ENCODE measurements at places on chromosomes 12 and 14.

DNA sequence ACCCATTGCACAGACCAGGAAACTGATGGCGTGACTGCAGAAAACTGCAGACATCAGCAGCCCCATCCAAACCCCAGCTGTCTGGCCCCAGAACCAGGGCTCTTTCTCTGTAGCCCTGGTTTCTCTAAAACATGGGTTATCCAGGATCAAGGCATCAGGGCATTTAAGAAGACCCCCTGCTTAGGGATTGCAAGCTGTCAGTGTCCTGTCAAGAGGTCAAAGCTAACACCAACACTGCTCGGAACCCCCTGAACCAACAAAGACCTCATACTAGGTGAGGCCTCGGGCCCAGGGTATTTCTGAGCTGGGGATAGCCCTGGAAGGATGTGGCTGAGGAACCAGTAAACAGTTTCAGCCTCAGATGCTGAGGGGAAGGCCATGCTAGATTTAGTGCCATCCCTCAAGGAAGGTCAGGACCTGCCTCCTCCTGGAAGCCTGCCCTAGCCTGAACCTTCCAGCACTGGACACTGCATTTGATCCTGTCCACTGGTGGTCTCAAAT, 39.2 kb downstream of the BCL11B start:
- DNase-seq: no peak

DNA sequence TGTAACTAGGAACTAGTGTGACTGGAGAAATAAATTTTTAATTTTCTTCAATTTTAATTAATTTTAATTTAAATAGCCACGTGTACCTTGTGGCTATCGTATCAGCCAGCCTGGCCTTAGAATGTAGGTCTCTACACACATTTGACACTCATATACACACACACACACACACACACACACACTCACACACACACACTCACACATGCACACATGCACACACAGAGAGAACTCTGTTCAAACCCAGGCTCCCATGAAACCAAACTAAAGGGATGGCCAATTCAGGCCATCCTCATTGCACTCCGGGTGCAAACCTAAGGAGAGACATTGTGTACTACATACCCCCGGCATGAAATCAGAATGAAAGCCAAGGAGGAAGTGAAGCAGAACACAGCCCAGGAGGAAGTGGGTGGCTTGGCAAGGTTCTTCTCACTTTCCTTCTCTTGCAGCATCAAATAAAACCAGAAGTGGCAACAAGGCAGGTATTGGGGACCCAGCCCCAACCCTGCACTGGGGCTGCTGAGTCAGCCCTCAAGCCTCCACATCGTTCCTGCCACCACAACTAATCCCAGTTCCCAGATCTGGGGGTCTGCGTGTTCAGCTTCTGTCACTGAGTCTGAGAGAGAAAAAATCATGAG, 26.2 kb upstream of the CHPT1 start:
- DNase-seq: peak; percentile 6

GRCh38 chr14:102688290-102688689, 89.0 kb upstream of the TRAF3 start:
- DNase-seq: no peak

DNA sequence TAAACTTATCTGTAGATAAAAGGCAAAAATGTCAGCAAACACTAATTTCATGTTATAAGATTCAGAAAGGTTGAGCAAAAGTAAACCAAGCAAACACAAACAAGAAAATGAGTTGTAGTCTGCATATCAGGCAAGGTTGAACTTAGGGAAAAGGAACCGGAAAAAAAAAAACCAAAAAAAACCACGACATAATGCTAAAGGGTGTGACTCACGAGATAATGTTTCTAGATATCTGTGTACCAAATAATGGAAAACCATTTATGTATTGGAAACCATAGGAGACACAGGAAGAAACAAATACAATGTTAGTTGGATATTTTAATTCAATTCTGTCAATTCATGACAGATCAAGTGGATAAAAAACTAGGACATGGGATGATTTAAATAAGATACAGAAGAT, 60.5 kb downstream of the GPATCH2L start:
- no peak for DNase-seq

DNA sequence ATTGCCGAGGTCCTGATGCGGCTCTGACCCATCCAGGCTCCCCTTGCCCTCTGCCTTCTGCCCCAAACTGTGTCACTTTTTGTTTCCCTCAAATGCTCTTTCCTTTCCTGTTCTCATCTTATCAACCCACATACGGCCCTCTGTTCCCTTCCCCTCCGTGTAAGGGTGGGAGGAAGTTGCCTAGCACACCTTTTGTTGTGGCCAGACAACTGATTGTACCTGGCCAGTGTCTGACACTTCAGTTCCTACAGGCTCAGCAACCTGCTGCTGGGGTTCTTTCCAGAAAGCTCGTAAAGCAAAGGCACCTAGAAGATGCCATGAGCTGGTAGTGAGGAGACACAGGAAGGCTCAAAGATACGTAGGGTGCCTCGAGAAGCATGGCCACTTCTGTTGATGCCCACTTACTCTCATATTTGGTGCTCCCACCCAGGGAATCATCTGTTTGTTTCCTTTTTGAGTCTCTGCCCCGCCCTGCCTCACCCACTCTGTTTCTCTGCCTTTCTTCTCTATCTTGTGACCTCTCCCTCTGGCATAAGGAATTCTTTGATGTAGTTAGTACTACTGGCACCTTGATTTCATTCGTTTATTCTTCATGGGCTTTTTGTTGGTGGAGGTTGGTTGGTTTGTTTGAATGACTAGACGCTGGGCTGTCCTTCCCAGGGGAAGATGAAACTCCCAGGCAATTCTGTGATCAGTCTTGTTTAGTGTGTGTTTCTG, 152.4 kb upstream of the FKBP4 start:
- DNase-seq: no peak

GRCh38 chr12:123229051-123229450, 3.9 kb downstream of the MPHOSPH9 start:
- no peak for DNase-seq

- DNase-seq: no peak
These were observed 196.2 kb downstream of the SLC38A4 start for GRCh38 chr12:46629331-46630229.

- no peak for DNase-seq
These were observed 13.5 kb downstream of the TCL1A start for GRCh38 chr14:95700221-95700976.

- DNase-seq: no peak
These were observed 596.7 kb downstream of the SLC6A15 start for GRCh38 chr12:84315926-84316325.

GRCh38 chr12:75908961-75909605, 122.5 kb downstream of the PHLDA1 start:
- DNase-seq: no peak

DNA sequence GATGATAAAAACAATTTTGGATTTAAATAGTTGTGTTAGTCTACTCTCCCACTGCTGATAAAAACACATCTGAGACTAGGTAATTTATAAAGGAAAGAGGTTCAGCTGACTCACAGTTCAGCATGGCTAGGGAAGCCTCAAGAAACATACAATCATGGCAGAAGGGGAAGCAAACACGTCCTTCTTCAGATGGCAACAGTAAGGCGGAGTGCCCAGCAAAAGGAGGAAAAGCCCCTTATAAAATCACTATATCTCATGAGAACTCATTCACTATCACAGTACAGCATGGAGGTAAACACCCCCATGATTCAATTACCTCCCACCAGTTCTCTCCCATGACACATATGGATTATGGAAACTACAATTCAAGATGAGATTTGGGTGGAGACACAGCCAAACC, 632.1 kb downstream of the SLC16A7 start:
- DNase-seq: no peak

DNA sequence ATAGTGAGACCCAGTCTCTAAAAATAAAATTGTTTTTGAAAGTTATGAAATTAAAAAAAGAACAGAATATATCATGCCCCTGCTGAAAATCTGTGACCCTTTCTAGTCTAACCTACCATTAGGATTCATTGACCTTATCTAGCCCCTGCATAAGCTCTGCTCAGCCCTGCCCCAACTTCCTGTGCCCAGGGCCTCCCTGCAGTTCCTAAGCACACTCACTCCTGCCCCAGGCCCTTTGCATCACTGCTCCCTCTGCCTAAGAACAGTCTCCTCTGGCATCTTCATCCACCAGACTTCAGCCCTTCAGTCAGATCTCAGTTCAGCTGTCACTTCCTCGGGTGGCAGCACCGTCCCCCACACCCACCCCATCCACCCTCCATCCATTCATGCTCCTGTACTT, 55.4 kb downstream of the SCARB1 start:
- DNase-seq: no peak

- no peak for DNase-seq
These were observed 150.3 kb upstream of the PTPRQ start for GRCh38 chr12:80293759-80294158.

DNA sequence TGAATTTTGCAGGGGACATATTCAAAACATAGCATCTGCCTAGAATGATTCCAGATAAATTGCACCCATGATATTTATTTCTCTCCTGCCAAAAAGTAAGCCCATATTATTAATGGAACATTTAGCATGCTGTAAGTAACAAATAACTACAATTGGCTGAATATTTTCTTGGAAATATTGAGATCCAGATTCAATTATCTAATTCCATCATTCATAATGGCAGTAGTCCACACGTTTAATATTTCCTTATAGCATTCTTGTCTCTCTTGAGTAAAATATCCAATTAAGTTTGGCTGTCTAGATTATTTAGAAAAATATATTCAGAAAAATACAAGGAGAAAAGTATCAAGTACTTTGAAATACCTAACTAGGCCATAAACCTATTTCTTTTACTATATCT, 157.5 kb downstream of the FLRT2 start:
- no peak for DNase-seq
